ENCODE measurements at places on chromosomes 13 and 19. TPM values are rescaled to one million over a fixed set of nuclear protein-coding genes. Genes with fewer than 3 reads are reported as not detected.

DNA sequence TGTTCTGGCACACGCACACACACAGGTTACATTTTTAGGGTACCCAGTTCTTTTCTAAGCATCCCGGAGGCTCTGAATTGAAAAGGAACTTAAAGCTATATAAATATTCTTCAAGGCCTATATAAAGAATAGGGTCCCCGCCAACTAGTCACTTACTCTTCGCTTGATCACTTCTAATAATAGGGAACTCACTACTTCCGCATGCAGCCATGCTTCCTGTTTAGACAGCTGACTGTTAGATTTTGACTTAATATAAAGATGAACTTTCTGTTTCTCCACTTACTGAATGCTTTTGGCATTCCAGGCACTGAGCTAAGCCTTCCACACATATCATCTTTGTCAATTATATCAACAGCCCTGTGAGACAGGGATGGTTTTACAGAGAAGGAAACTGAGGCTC is 259.6 kb downstream of the TSHZ3 start:
- no peak overlapping the region for H3K4me3 ChIP-seq
- peaks cover 3% of the 10 kb centered on the region for H3K27me3 ChIP-seq
- H3K36me3 ChIP-seq: no peaks in the 10 kb centered on the region
- no peak overlapping the region for H3K27ac ChIP-seq
- no peaks in the 10 kb centered on the region for H3K4me1 ChIP-seq
- DNase-seq: no peak

DNA sequence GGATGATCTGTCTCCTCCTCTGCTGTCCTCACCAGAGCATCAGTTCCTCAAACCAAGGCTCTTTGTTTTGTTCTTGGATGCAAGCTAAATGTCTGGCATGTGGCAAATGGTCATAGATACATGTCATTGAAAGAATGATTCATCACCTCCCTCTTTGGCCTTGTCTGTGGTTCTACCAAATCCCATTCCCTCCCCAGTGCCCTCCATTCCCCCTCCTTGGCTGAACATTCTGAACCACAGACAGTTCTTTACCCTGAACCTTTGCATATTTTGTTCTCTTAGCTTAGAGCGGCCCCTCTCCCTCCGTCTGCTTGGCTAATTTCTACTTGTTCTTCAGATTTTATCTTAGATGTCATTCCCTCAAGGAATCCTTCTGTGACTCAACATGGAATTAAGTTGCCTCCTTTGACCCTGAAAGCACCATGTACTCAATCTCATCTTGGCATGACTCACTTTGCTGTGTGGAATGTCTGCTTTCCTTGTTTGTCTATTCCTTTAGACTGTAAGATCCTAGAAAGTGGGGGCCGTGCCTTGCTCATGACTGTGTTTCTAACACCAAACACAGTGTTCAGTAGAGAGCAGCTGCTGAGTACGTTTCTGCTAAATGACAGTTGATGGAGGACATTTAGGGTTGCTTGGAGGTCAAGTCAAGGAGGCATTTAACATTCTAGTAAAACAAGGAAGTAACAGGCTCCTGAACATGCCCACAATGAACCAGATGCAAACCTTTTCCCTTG is 8.1 kb downstream of the ALOX5AP start:
- H3K36me3 ChIP-seq: no peaks in the 10 kb centered on the region
- peak overlapping the region; percentile 36 for H3K4me3 ChIP-seq
- no peaks in the 10 kb centered on the region for H3K27me3 ChIP-seq

GRCh38 chr19:47786566-47786965 is 8.1 kb downstream of the SELENOW start:
- DNase-seq: no peak
- H3K4me3 ChIP-seq: no peak overlapping the region
- no peaks in the 10 kb centered on the region for H3K27me3 ChIP-seq

GIPR gene
- total RNA-seq: under 0.01 TPM

KLK4 gene
- 0.29 TPM for total RNA-seq

DNA sequence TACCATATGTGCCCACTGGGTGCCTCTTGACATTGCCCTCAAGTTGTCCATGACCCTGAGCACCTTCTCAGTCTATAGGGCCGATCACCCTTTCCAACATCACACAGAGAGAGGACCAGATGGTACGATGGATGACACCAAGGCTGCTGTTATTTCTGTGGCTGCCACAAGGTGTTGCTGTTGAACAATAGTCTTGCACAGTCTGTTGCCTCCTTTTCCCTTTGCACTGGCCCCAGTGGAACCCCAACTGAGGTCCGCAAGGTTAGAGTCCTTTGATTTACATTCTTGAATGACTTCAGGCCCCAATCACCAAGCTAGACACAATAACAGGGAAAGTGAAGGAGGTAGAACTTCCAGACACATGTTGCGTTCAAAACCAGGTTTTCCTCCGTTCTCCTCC is 52.0 kb downstream of the TINCR start:
- no peaks in the 10 kb centered on the region for H3K36me3 ChIP-seq
- H3K4me1 ChIP-seq: no peaks in the 10 kb centered on the region
- no peak overlapping the region for H3K4me3 ChIP-seq
- H3K27me3 ChIP-seq: no peaks in the 10 kb centered on the region
- DNase-seq: peak; percentile 70

GRCh38 chr13:26508885-26509284 is 48.6 kb upstream of the WASF3 start:
- H3K27me3 ChIP-seq: peaks cover under 1% of the 10 kb centered on the region
- no peak overlapping the region for H3K4me3 ChIP-seq
- peak; percentile 72 for DNase-seq
- peaks cover 8% of the 10 kb centered on the region for H3K4me1 ChIP-seq
- H3K27ac ChIP-seq: peak overlapping the region; percentile 47

ZNF729 gene
- not detected for total RNA-seq
